ENCODE measurements at places on chromosomes 12 and 14.

- no peak for DNase-seq
Observed at GRCh38 chr14:104588066-104588857, 8.7 kb downstream of the C14orf180 start.

- no peak for DNase-seq
Observed at GRCh38 chr12:109100741-109101140, 3.3 kb downstream of the UNG start.

- DNase-seq, result no peak
Observed at GRCh38 chr14:90678846-90679362, 137.3 kb downstream of the TTC7B start.

DNA sequence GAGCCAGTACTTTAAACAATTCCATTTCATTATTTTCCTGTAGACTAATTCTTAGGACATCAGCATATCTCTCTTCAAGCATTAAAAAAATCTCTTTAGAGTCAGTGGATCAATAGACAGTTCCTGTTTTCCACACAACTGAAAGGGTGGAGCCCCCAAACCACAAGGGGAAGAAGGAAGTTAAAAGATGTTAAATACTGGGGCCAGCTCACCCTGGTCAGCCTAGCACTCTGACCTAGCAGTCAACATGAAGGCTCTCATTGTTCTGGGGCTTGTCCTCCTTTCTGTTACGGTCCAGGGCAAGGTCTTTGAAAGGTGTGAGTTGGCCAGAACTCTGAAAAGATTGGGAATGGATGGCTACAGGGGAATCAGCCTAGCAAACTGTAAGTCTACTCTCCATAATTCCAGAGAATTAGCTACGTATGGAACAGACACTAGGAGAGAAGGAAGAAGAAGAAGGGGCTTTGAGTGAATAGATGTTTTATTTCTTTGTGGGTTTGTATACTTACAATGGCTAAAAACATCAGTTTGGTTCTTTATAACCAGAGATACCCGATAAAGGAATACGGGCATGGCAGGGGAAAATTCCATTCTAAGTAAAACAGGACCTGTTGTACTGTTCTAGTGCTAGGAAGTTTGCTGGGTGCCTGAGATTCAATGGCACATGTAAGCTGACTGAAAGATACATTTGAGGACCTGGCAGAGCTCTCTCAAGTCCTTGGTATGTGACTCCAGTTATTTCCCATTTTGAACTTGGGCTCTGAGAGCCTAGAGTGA is at the start of gene LYZ:
LYZ (plus strand) TSS at position 220 of the 777 bp plus-strand sequence; CDS start at position 248, 28 bp downstream.
- DNase-seq, result no peak

GRCh38 chr14:21264025-21264801 is 5.0 kb downstream of the HNRNPC start:
- no peak for DNase-seq

- no peak for DNase-seq
Observed at GRCh38 chr14:71688576-71688975, 243.7 kb upstream of the RGS6 start.

DNA sequence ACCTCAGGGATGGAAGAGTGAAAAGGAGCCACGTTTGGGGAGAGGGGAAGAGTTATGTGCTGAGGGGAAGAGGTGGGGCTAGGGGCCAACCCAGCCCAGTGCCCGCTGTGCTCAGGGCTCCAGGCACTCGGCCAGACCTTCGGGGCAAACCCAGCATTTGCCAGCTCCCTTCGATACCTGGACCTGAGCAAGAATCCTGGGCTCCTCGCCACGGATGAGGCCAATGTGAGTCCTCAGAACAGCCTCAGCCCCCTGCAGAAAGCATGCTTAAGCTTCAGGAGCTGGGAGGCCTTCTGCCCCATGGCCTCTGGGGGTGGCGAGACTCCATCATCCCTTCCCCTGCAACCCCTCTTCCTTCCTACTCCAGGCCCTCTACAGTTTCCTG is 5.0 kb downstream of the CARMIL3 start:
- DNase-seq, result no peak

DNA sequence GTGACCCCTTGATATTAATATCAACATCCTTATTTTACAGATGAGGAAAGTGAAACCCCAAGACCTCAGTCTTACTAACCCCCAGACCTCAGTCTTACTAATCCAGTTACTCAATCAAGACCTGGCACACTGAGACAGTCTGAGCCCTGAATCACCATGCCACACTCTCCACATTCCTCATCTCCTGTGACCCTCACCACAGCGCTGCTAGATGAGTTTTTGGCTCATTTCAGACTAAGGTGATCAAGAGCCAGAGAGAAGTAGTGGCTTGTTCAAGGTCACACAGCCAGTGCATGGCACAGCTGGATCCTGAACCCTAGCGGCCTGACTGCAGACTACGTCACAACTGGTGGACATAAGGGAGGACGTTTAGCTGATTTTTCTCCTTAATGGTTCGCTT is 579.2 kb downstream of the BCL11B start:
- DNase-seq, result no peak

- no peak for DNase-seq
Observed at GRCh38 chr12:27624586-27624985, 71.7 kb upstream of the REP15 start.

GRCh38 chr12:67410667-67411067 is 141.5 kb downstream of the CAND1 start:
- DNase-seq, result no peak

GRCh38 chr12:51898506-51898905 is 8.8 kb upstream of the ACVRL1 start:
- DNase-seq, result no peak

DNA sequence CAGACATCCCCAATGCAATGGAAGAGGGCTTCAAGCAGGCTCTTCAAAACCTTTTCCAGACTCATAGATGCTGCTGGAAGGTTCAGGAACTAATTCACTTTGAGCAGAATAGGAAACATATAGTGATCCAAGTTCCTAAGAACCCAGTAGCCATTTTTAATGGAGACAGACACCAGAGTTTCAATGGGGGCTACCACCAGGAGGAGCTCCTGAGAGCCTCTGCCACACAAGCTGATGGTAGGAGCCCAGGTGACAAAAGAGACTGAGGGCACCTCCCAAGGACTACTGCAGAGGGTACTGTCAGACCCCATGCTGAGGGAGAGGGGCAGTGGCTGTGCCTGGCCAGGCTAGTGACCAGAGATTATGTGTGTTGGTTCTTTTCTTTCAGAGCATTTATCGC is 45.9 kb downstream of the IFNG start:
- DNase-seq, result no peak

DNA sequence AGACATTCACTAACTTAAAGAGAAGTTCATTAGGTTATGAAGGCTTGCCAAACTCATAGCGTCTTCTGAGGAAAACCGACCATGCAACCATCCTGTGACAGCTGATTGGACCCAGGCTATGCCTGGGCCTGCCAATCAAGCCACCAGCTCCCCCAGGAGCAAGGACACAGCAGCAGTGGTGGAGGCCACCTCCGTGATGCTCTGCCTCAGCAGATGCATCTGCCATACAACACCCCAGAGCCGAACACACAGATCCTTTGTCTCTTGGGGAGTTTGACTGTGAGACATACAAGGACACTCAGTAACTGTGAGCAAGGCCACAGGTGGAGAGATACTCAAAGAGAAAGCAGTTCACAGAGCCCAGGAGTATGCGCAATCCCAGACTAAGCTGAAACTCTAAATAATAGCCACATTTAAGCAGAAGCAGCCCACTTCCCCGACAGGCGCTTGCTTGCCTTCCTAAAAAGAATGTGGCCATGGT is 10.0 kb upstream of the CNIH1 start:
- DNase-seq, result no peak

GRCh38 chr12:54413284-54414190 is 5.5 kb downstream of the ITGA5 start:
- no peak for DNase-seq

GRCh38 chr12:10719482-10719881 is 3.6 kb downstream of the YBX3 start:
- DNase-seq, result no peak

- DNase-seq, result no peak
Observed at GRCh38 chr12:15732341-15733061, 56.7 kb downstream of the EPS8 start.

GRCh38 chr12:84911271-84912197 is 1.1 kb downstream of the SLC6A15 start:
- DNase-seq, result peak; percentile 63

- no peak for DNase-seq
Observed at GRCh38 chr14:101442451-101442850, 118.8 kb upstream of the DIO3 start.

- DNase-seq, result no peak
Observed at GRCh38 chr12:53118751-53119300, 15.5 kb downstream of the SOAT2 start.

GRCh38 chr12:11929714-11930113 is 141.0 kb upstream of the BCL2L14 start:
- DNase-seq, result no peak

GRCh38 chr12:5083955-5084849 is 40.5 kb downstream of the KCNA5 start:
- DNase-seq, result peak; percentile 67

- DNase-seq, result no peak
Observed at GRCh38 chr12:46774322-46774633, 51.5 kb downstream of the SLC38A4 start.

DNA sequence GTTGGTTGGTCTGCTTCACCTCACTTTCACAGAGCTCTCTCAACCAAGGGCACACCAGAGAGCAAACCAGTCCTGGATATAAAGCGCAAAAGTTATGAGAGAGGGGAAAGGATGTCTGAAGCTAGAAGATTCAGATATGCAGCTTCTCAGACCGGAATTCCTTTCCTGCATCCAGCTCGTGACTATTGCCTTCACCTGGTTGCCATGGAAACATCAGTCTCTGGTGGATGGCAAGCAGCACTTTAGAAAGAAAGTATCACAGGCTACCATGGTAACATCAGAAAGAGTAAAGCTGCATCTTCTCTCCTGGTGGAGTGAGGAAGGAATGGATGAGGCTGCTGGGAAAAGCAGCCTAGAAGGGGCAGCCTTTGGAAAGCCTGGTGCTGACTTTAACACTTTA is 13.7 kb downstream of the REM2 start:
- DNase-seq, result no peak

GRCh38 chr14:81594012-81594411 is 60.4 kb upstream of the SEL1L start:
- peak; percentile 22 for DNase-seq

All from hindlimb muscle (tissue), 1 donor.